ENCODE measurements at places on chromosomes 4 and X. TPM values are rescaled to one million over a fixed set of nuclear protein-coding genes. Genes with fewer than 3 reads are reported as not detected.

The TRPC5OS gene
- not detected for polyA plus RNA-seq

The SYTL5 gene
- 0.48 TPM for polyA plus RNA-seq

The CDKL5 gene
- 5.1 TPM for polyA plus RNA-seq

The RAI2 gene
- not detected for polyA plus RNA-seq

DNA sequence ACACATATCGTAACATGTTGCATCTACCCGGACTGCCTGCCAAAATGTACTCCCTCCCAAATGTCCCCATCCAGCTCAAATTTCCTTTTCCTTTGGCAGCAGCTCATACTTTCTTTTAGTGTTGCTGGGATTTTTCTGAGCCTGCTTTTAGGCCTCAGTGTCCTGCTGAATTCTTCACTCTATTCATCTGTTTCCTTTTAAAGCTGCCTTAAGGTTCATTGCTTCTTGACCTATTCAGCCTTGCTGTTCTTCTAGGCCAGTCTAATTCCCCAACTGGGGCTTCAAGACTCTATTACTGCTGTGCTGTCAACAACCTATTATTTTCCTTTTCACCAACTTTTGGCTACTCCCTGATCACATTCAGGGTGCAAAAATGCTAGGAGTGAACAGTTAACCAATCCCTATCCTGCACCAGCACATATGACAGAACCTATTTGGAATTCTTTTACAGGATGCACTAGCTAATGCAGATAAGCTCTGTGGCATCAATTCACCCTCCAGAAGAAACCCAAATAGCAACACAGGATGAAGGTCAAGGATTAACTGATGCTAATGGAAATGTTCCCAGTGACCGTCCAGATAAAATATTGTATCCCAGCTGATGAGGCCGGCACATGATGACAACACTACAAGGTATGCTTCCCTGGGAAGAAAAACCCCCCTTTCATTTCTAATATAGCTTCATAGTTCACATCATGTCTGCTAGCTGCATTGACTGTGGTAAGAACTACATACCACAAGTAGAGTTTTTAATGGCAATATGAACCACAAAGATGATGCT, 114.7 kb upstream of the TTC29 start:
- peak; percentile 41 for DNase-seq

GRCh38 chr4:53322696-53323095, 43.2 kb downstream of the SCFD2 start:
- no peak for DNase-seq

DNA sequence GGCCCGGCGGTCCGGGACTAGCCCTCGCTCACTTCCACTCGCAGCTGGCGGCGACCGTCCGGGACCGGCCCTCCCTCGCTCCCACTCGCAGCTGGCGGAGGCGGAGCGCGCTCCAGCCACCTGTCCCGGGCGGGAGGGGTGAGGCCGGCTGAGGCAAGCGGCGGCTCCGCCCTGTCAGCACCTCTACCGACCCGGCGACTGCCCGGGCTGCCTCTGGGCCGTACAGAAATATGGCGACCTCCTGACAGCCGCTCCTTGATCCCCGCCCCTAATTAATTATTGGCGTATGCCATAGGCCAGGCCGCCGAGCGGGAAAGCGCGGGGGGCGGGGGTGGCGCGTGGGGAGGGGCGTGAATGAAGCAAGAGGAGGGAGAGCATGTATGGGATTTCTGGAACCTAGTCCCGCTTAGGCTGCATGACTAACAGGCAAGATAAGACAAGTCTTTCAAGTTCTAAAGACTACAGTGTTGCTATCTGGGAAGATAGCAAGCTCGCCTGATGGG, at the start of gene MORC4:
Gene MORC4, minus strand, starts transcription at position 200 of the 503 bp plus-strand sequence. CDS start 243 bp downstream, outside the sequence.
- DNase-seq = no peak

DNA sequence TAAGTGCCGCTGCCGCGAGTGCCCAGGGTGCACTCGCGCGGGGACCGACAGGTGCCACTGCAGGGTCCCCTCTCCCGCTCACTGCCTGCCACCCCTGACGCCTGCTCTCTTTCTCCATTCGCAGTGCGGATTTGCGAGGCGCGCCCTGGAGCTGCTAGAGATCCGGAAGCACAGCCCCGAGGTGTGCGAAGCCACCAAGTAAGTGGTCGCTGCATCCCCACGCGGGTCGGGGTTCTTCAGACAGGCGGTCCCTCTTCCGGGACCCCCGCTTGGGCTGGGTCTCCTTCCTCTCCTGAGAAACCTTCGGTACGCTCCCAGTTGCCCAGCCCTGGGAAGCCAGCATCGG, 547 bp downstream of the GUCY1A1 start:
- no peak for DNase-seq

DNA sequence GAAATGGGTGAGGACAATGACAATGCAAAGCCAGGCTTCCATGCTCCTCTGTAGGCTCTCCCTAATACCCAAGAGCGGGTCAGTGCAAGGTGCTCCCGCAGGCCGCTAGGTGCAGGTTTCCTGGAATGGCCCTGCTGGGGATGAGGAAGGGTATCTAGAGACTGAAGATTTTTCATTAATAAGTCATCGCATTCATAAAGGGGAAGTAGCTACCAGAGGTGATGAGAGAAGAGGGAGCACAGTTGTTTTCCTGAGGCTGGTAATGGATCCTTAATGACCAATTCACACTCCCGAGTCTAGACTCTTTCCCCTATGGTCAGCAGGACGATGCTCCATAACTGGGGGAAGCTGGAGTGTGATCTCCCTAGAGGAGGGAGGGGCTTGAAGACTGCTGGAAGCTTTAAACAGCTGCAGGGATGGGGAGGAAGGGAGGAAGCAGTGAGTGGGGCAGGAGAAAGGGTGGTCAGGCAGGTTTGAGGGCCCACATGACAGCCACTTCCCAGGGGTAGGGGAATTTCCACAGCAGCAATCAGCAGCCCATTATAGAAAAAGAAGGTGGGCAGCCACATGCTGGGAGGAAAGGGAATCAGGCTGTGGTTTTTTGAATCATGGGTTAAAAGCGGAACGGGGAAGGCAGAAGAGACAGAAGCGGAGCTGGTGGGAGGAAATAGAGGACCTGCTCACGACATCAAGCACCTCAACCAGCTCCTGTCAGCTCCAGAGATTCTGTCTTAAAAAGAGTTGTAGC, 10.2 kb upstream of the ATP6AP2 start:
- DNase-seq = no peak

DNA sequence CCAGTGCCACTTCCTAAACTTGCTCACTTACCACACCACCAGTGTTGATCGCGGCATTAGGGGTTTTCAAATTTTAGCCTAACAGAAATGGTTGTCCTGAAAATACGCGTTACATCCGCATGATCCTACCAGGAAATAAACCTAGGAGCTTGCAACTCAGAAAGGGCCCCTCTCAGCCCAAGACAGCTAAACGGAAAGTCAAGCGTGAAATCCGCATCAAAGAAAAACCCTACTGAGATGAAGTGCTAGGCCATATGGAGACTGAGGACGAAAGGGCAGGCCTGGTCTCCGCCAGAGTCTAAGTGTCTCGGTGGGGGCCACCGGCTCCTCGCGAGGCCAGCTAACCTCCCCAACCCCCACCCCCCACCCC, 626 bp downstream of the YTHDC1 start:
- no peak for DNase-seq

- no peak for DNase-seq
Observed at GRCh38 chr4:80263541-80264351, 2.7 kb upstream of the FGF5 start.

DNA sequence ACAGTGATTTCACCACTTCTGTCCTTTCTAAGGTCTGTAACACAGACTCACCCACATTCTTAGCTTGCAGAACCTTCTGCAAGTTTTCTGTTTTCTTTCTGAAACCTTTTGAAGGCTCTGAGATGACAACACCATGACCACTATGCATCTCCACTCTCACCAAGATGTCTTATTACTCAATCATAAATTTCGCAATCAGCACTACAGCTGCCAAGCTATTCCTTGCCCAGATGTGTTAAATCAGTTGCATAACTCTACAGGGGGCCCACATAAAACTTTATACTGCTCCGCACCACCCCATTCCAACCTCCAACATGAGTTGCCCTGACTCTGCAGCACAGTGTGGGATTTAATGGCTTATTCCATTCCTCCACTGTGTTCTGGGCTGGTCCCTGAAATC, 229.9 kb downstream of the COL25A1 start:
- peak; percentile 66 for DNase-seq

DNA sequence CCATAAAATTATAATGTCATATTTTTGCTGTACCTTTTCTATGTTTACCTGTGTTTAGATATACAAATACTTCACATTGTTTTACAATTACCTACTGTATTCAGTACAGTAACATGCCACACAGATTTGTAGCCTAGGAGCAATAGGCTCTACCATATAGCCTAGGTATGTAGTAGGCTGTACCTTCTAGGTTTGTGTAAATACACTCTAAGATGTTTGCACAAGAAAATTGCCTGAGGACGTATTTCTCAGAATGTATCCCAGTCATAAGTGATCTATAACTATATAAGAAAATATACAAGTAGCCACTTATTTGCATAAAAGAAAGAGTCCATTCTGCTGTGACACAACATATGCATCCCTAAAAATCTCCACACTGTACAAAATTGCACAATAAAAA, 36.3 kb upstream of the SCML1 start:
- DNase-seq = no peak

GRCh38 chr4:147365396-147365795, 115.5 kb upstream of the EDNRA start:
- no peak for DNase-seq

DNA sequence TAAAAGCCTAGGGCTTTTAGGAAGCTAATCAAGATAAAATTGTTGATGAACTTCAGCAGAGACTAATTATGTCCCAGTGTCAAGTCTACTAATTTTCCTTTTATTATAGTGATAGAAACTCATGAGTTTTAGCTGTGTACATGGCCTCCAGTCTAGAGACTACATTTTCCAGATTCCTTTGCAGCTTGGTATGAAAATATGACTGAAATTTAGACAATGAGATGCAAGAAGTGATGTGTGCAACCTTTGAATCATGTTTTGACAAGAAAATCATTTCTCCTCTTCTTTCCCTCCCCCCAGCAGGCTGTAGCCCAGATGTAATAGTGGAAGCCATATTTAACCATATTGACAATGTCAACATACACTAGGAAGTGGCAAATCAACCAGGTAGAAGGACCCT, 30.3 kb upstream of the IL13RA2 start:
- DNase-seq = no peak

DNA sequence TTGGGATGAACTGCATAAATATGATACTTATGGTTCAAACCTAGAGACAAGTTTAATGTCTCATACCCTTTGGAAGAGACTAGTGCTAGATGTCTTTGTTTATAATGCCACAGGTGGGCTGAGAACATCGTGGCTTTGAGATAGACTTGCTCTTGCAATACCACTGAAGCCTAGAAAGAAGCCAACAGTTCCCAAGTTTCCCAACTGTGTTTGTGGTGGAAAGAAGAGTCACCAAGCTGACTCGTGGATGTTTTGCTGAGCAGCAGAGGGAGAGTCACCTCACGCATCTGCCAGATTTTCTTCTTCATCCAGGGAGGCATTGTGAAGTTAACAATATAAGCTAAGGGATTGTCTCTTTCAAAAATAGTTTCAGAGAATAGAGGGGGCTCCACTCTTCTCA, 1076.2 kb downstream of the C4orf33 start:
- DNase-seq = no peak

GRCh38 chr4:10023050-10023419, 1.7 kb upstream of the SLC2A9 start:
- no peak for DNase-seq
